ENCODE measurements at places on chromosomes 16 and 17.

GRCh38 chr17:38352245-38353085, 821 bp downstream of the SOCS7 start:
- DNase-seq, result no peak

GRCh38 chr17:41324180-41325075, 8.9 kb upstream of the KRTAP17-1 start:
- DNase-seq, result peak; percentile 95

- DNase-seq, result no peak
These were observed 382.0 kb downstream of the GRIN2A start for GRCh38 chr16:9800186-9800738.

- no peak for DNase-seq
These were observed 10.5 kb downstream of the DBNDD1 start for GRCh38 chr16:90008708-90009145.

DNA sequence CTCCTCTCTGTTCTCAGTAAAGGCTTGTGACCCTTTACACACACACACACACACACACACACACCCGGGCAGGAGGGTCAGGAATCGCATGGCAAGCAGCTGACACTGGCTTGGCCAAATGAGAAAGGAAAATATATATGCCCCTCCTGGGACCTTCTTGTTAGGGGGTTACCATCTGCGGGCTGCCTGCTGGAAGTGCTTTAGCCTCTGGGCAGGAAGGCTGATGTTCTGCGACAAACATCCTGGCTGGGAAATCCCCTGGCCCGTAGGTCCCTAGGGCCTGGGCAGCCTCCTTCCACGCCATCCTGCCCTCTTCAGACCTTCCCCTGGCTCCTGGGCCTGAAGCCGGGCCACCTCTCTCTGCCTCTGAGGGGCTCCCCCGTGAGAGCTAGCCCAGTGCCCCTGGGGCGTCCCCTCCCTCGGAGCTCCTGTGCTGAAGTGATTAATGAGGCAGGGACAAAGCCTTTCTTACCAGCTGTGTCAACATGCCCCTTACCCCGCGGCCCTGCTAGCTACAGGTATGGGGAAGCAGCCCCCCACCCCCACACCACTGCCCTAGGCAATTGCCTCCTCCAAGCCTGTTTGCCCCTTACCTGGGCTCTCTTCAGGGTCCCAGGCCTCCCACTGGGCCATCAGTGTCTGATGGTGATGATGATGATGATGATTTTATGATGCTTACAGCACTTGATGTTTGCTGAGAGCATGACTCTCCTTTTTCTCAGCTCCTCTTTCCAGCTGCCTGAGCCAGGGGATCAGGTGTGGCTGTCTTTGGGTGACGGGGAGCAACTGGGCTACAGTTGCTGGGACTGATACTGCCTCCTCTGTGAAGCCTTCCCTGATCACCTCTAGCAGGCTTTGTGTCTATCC, 32.8 kb upstream of the ETV4 start:
- no peak for DNase-seq

- no peak for DNase-seq
These were observed 814 bp upstream of the RUNDC3A start for GRCh38 chr17:44307387-44308186.

DNA sequence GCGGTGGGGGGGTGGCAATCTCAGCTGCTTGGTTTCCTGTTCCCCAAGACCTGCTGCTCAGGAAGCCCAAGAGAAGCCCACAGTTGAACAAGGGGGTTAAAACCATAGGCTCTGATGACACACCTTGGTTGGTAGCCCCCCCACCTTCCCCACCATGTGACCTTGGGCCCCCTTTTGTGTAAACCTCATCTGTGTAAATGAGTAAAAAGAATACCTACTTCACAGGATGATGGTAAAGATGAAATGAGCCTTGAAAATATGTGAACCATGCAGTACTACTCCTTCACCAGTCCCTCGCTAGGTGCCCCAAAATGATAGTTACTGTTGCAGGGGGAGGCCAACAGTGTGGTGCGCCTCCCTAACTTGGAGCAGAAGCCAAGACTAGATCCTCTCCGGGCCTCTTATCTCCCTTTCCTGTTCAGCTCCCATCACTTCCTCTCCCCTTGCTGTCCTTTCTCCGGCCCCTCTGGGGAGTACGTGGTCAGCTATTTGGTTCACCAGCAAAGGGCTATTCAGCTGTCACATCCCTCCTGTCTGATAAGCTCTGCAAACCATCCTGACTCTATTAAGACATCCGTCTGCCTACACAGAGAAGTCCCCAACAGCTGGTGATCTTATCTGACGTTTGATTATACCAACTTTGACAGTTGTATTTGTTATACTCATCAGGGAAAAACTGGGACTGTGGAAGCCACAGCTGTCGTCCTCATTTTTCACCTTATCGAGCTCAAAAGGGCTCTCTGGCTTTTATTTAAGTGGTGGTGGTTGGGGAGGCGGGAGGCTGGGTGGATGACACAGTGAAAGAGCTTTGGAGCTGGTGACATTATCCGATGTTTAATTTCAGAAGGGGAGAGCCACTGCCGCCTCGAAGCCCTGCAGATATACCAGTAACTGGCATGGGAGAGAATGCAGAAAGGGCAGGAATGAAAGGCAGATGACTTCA, 19.9 kb downstream of the DCAKD start:
- DNase-seq, result no peak

DNA sequence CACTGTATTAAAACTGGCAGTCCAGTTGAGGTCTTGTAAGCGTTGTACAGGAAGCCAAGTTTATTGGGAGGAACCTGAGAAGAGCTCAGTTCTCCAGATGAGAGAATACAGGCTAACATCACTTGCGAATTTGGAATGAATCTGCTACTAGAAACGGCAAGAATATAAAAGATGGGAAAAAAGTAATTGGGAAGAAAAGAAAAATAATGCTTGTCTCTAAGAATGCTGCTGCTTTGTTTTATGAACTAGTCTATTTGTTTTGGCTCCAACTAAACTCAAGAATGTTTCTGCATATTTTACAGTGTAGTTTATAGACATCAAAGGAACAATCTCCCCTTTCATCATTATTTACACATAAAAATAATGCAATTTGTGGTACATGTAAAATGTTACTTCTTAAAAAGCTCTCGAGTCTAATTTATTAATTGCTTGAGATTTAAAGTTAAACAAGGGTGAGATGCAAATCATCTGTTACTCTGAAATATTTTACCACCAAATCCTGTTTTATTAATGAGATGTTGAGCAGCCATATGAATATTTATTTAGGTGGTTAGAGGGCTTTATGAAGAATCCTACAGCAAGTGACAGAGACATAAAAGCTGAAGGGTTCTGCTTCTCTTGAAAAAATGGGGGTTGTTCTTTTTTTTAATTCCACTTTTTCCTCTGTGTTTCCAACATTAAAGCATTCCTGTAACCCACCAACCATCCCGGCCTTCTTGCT, 162.1 kb upstream of the AXIN2 start:
- no peak for DNase-seq

DNA sequence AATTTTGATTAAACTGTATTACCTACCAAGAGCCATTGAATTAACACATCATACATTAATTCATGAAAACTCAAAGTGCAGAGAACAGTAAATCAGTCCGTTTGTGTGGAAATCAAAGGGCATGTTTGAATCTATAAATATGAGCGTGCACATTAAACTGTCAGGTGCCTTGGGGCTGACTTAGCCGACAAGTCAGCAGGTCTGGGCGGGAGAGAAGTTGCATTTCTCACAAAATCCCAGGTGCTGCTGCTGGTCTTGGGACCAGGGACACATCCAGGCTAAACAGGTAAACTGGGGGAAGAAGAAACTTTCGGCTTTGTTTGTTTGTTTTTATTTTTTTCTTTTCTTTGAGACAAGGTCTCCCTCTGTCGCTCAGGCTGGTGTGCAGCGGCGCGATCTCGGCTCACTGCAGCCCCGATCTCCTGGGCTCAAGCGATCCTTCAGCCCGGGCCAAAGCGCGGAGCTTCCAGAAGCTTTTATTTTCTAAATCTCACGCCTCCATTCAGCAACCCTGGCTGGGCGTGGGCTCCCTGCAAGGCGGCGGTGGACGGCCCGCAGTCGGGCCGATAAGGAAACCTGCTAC, 213.9 kb downstream of the MRTFB start:
- no peak for DNase-seq

GRCh38 chr17:18368946-18369345, 5.6 kb upstream of the SHMT1 start:
- no peak for DNase-seq

- no peak for DNase-seq
These were observed 1.4 kb downstream of the ALDOA start for GRCh38 chr16:30066761-30067583.

- DNase-seq, result no peak
These were observed 3.6 kb downstream of the PER1 start for GRCh38 chr17:8148560-8148959.

DNA sequence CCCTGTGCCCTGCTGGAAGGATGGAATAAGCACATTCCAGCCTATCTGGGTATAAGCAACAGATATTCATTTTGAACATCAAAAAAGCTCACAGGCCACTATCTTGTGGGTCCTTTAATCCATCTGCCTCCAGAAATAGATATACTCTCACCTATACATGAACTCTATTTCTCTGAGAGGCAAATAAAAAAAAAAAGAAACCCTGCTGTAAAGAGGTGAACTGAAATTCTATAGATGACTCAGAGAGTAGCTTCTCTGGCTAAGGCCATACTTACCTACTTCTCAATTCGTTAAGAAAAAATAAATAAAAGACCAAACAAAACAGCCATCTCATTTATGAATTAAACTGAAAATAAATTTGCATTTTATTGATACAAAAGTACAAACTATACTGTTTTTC, 86.3 kb downstream of the DYNLRB2 start:
- DNase-seq, result no peak

DNA sequence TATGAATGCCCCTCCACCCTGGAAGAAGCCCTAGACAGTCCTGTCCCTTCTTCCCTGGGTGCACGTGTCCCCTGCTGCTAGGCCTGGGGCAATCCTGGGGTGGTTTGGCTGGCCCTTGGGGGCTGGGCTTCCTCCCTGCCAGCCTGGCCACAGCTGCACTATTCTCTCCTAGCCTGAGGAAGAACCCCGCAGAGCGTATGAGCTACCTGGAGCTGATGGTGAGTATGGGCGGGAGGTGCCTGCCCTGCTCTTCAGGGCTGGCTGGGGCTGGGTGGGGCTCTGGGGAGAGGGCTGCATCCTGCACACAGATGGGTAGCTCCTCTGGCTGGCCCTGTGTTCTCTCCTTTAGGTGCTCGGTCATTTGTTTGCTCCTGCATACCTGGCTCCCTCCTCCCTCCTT, 28.8 kb downstream of the MAP2K3 start:
- no peak for DNase-seq

- DNase-seq, result no peak
These were observed 8.5 kb downstream of the TUBG1 start for GRCh38 chr17:42617956-42618431.

DNA sequence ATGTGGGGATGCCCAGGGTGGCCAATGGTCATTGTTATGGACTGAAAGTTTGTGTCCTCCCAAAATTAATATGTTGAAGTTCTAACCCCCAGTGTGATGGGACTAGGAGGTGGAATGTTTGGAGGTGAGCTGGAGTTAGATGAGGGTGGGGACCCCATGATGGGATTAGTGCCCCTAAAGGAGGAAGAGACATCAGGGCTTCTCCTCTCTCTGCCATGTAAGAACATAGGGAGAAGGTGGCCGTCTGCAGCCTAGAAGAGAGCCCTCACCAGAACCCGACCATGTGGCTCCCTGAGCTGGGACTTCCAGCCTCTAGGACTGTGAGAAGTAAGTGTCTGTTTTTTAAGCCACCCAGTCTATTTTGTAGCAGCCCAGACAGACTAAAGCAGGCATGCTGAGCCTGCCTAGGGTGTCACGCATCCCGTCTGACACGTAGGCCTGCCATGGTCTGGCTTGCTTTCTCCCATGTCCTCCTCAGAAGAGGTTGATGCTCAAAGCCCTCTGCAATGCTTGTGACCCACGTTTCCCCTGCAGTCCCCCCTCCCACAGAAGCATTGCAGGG, 4.0 kb upstream of the PRPSAP1 start:
- DNase-seq, result no peak

GRCh38 chr16:9906218-9906617, 276.0 kb downstream of the GRIN2A start:
- DNase-seq, result no peak

GRCh38 chr17:44901411-44901921, 2.2 kb upstream of the EFTUD2 start:
- no peak for DNase-seq

DNA sequence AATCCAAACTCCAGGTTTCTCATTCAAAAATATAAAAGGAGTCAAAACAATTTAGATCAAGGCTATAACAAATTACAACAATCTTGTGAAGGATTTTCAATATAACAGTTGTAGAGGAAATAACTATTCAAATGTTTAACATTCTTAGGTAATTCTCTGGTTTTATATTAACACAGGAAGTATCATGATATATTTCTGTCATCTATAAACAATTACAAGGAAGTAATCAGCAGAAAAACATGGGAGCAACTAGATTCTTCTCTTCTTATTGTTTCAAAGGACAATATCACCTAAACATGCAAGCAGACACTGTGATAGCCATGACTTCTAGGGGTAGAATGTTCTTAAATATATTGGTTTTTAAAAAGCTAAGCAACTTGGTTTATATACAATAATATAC, 49.9 kb downstream of the FBXL20 start:
- DNase-seq, result no peak

- no peak for DNase-seq
These were observed 16.7 kb downstream of the GNGT2 start for GRCh38 chr17:49193513-49194296.

DNA sequence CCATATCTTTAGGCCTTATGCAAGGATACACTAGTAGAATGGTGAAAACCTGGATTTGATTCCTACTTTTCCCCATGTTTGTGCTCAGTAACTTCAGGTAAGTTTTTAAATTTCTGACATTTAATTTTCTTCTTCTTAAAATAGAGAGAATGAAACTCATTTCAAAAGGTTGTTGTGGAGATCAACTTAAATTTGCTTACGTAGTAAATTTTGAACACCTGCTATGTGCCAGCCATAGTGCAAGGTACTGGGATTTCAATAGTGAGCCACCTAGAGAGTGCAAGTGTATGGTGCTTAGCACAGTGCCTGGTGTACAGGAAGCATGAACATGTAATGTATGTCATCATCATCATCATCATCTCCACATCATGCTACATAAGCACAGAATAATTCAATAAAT, 73.6 kb upstream of the SMIM36 start:
- DNase-seq, result no peak

- DNase-seq, result no peak
These were observed 8.4 kb downstream of the HOXB4 start for GRCh38 chr17:48569674-48570324.

- DNase-seq, result no peak
These were observed 18.6 kb downstream of the RNF43 start for GRCh38 chr17:58398574-58399266.

DNA sequence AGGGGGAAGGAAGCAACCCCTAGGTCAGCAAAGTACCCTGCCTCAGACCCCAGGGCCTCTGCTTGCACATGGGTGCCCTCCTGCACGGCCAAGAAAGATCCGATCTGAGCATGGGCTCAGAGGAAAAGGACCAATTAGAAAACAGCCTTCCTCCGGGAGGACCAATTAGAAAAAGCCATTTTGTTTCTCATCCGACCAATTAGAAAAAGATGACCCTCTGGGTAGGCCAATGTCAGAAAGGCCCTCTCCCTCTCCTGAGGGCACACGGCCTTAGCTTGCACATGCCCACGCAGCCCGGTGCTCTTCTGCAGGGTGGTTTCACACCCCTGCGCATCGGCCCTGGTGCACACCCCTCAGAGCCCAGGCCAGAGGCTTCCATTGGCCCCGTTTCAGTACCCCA, 5.1 kb upstream of the CISD3 start:
- no peak for DNase-seq

GRCh38 chr17:77719806-77720205, 238.7 kb upstream of the TNRC6C start:
- DNase-seq, result peak; percentile 56

- DNase-seq, result no peak
These were observed 11.9 kb downstream of the PIPOX start for GRCh38 chr17:29054835-29055234.

GRCh38 chr17:75287221-75287620, 2.0 kb downstream of the SLC25A19 start:
- DNase-seq, result no peak

Measured in vagina (tissue), 2 donors.